A172 (cell line): ENCODE measurements at places on chromosomes 7 and 10. TPM values are rescaled to one million over a fixed set of nuclear protein-coding genes. Genes with fewer than 3 reads are reported as not detected.

DNA sequence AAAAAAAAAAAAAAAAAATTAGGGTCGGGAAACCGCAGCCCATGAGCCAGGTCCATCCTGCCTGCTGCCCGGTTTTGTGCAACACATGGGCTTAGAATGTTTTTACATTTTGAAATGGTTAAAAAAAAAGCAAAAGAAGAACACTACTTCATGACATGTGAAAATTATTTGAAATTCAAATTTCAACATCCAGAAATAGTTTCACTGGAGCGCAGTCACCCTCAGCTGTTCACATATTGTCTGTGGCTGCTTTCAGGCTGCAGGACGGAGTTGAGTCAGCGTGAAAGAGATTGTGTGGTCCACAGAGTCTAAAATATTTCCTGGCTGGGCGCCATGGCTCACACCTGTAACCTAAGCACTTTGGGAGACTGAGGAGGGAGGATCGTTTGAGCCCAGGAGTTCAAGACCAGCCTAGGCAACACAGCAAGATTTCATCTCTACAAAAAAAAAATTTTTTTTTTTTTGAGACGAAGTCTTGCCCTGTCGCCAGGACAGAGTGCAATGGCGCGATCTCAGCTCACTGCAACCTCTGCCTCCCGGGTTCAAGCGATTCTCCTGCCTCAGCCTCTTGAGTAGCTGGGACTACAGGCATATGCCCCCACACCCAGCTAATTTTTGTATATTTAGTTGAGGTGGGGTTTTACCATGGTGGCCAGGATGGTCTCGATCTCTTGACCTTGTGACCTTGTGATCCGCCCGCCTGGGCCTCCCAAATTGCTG is 63.9 kb upstream of the ECHDC3 start:
- DNase-seq, result peak; percentile 61

DNA sequence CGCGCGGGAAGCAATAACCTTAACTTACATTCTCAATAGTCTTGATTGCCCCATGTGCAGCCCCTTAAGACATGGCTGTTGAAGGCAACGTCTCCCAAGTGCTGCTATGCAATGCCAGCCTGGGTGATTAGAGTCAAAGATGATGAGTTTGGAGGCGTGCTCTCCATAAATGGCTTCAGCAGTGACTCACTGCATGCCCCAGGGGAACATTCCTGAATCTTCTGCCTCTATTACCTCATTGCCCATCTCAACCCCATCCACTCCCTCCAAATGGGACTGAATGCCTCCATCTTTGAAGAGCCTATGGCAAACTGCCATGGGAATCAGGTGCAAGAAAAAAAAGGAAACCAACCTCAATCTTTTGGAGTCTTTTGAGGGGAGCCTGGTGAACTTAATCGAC is 282.8 kb downstream of the SNX10 start:
- DNase-seq, result peak; percentile 26

Gene AKR1C1
- 28.1 and 68.3 TPM in 2 replicates for total RNA-seq

- no peak for DNase-seq
Measured at GRCh38 chr7:1922071-1922869, 252.2 kb downstream of the ELFN1 start.

DNA sequence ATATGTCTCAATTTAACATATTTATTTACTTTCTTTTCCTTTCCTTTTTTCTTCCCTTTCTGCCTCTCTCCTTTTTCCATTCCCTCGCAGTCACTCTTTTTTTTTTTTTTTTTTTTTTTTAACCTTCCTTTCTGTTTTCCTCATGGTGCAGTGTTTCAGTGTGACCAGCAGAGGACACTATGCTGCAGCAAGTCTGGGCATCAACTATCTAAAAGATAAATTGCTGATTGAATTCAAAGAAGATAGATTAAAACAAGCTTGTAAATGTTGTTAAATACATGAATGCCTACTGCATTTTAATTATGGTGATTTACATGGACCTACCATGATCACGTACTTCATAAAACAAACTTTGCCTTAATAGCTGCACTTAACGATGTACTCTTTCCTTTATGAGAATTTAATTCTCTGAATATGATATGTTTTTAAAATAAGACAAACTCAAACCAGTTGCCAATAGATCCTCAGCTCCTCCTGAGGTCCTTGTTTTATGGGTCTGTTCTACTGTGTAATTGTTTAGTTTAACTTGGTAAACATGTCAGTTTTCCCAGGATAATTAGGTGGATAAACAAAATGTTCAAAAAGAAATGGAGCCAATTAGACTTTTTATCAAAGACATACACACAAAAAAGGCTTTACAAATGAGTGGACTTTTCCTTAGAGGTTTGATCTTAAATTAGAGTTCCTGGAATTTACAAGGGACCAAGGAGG is 101.0 kb upstream of the AGR3 start:
- peak; percentile 52 for DNase-seq

- DNase-seq, result peak; percentile 86
Measured at GRCh38 chr7:51019191-51019844, 236.6 kb upstream of the GRB10 start.

- no peak for DNase-seq
Measured at GRCh38 chr7:77335581-77335980, 80.6 kb downstream of the GSAP start.

- DNase-seq, result no peak
Measured at GRCh38 chr10:121337427-121337826, 260.8 kb downstream of the FGFR2 start.

GRCh38 chr10:24645784-24646183 is 77.9 kb downstream of the ARHGAP21 start:
- DNase-seq, result peak; percentile 28

Gene LLCFC1
- total RNA-seq, result not detected in 2 replicates

DNA sequence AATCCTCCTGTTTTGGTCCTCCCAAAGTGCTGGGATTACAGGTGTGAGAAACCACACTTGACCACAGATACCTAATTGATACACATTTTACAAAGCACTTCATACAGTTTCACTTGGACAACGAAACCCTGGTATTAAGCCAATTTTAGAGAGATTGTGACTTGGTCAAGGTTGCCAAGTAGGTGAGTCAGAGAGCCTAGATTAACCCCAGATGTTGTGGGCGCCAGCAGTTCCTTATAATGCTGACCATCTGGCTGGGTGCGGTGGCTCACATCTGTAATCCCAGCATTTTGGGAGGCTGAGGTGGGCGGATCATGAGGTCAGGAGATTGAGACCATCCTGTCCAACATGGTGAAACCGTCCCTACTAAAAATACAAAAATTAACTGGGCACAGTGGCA is 4.9 kb upstream of the PHKG1 start:
- peak; percentile 80 for DNase-seq

GRCh38 chr7:47478017-47478344 is 103.9 kb downstream of the TNS3 start:
- DNase-seq, result no peak

- DNase-seq, result no peak
Measured at GRCh38 chr10:12390733-12391132, 41.4 kb downstream of the CAMK1D start.

GRCh38 chr7:34163956-34164355 is 258.6 kb downstream of the BMPER start:
- no peak for DNase-seq

Gene SDK1
- 1.8 and 2.5 TPM in 2 replicates for total RNA-seq

Gene SLC26A3
- total RNA-seq, result not detected in 2 replicates

GRCh38 chr7:132394283-132395198 is 181.7 kb downstream of the PLXNA4 start:
- no peak for DNase-seq

DNA sequence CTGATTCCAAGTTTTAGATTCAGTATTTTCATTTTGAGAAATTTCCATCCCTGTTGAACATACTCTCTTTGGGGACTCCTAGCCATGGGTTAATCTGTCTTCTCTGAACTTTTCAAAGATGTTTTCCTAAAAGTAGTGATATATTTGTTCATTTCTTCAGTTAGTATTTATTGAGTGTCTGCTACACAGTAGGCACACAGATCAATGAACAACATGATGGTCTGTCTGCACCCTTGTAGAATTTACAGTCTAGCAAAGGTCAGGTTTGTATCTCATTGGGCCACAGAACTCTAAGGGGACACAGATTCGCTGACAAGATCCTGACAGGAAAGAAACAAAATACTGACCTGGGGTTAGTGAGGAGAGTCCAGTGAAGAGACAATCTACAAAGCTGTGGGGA is 42.2 kb upstream of the PAPSS2 start:
- no peak for DNase-seq

GRCh38 chr10:88111294-88111693 is 247.9 kb downstream of the PTEN start:
- no peak for DNase-seq

- no peak for DNase-seq
Measured at GRCh38 chr10:10490581-10490980, 527.1 kb upstream of the CELF2 start.

DNA sequence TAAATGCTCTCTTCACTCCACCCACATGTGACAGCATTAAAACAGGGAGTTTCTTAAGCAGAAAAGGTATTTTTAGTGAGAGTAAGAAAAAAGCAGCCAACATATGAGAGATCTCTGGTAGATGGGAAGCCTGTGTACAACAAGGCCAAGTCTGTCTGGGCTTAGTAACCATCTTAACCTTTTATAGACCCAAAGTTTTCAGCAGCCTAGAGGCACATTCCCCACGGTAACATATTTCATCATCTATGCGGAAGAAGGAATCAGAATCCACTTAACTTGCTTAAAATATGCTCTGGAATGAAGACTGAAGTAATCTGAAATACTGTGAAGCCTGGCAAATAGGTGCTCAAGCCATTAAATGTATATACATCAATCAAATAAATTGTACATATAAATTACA is 127.8 kb downstream of the RAPGEF5 start:
- no peak for DNase-seq

DNA sequence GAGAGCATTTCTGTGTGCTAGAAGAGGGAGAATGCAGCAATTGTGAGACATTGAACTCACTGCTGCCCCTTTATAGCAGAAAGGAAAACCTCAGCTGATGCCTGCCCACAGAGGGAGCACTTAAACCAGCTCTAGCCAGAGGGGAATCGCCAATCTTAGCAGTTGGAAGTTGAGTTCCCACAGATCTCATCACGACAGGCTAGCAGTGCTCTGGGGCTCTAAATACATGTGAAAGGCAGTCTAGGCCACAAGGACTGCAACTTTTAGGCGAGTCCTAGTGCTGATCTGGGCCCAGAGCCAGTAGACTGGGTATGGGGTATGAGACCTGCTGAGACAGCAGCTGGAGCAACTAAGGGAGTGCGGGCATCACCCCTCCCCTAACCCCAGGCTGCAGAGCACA is 25.2 kb upstream of the PRR15 start:
- no peak for DNase-seq
